Urinary bladder (tissue), 4 donors: ENCODE measurements at places on chromosomes 4 and X. TPM values are rescaled to one million over a fixed set of nuclear protein-coding genes. Genes with fewer than 3 reads are reported as not detected.

MAGEB16 gene
- total RNA-seq: not detected

LIMCH1 gene
- 93.5 TPM for total RNA-seq

GAGE12F gene
- total RNA-seq: not detected

GRCh38 chr4:18844726-18845125 is 823.2 kb upstream of the LCORL start:
- DNase-seq: no peak

- no peak for DNase-seq
These were observed 55.3 kb downstream of the KLHL4 start for GRCh38 chrX:87572901-87573300.

- DNase-seq: no peak
These were observed 61.7 kb downstream of the EVC start for GRCh38 chr4:5772528-5773270.

DNA sequence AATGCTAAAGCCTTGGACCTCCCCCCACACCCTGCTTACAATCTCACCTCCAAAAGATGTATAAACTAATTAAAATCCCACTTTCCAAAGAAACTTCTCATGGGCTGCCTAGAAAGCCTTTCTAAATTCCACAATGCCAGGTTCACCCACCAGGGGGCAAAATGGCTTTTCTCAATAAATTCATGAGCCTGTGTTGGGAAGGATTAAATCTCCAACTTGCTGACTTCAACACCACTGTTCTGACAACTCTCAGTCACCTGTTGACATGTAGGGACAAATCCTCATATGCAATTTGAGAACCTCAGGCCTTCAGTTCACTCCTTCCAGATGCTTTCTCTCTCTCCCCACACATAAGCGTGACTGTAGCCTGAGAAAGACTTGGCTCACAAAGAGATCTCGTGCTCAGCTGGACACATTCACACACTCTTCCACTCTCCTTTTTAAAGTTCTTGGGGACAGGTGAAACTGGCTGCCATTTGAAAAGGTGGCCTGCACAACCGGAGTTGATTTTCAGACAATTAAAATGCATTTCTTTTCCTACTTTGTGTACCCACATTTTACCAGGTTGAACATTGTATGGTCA is 88.6 kb upstream of the PRPS2 start:
- DNase-seq: no peak

DNA sequence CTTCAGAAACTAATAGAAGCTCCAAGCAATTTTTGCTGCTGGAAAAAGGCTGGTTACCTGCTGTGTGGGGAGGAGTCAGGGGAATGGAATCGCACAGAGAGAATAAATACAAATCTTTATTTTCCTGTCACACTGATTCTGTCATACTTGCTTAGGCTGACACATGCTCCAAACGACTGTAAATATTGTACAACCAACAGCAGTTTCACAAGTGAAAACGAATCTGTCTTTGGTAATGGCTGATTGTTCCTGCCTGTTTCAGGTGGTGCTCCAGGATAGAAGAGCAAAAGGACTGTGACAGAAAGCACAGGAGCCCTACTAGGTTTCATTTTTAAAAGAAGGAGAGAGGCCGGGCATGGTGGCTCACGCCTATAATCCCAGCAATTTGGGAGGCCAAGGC is 125.5 kb upstream of the DCLK2 start:
- no peak for DNase-seq

DNA sequence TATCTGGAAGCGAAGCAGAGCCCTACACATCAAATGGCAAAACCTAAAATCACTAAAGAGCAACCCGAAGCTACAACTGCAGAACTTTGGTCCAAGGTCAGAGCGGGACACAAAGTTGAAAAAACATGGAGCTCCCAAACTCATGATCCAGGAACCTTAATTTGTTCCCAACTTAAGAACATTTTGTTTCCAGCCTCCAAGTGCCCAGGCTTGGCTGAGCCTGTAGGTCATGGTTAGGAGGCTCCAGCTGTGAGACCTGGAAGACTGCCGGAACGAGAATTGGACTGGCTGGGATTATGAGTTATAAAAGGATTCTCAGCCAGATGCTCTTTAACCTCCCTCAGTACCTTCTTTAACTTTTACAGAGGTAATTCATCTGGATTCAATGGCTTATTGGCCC is 349.1 kb upstream of the DDX53 start:
- DNase-seq: no peak
